Stimulated activated CD4-positive, alpha-beta T cell treated with anti-CD3 and anti-CD28 coated beads, TNF-alpha, amount 100 ng/mL, for 48 hours (primary cell): ENCODE measurements at places on chromosomes 16 and 17.
A peak's percentile ranks its signal among the peaks of the same experiment; 100 is the strongest.

DNA sequence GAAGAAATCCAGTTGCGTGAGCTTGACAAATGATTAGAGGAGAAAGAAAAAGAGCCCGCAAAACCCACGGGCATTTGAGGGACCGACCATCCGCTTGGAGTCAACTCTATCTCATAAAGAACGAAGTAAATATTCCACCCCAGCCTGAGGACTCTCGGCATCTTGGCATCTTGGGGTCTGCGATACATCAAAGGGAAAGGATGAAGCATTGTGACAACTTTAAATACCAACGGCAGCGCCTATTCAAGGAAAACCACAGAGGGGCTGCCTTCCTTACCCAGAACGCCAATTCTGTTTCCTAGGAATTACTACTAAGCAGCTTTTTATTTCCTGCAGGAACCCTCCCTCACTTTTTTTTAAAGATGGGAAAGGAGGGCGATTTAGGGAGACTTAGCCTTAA lies 152.2 kb downstream of the FOXL1 start:
- DNase-seq: no peak

GRCh38 chr17:72468841-72469240 lies 348.0 kb downstream of the SOX9 start:
- DNase-seq: no peak

GRCh38 chr17:62824290-62825131 lies 16.4 kb upstream of the MARCHF10 start:
- DNase-seq: no peak

DNA sequence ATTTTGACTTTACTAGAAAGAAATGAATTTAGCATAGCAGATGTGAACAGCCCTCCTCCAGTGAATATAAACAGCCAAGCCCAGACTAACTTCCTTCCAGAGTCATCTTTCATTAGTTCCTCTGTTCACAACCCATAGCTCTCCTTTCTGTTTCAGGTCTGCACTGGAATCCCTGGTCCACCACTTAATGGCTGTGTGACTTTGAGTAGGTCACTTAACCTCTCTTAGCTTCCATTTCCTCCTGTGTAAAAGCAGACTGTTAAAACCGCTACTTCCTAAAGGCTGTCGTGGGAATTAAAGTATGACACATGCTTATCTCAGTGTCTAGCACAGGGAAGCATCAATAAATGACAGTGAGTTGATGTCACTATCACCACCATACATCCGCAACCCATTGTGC lies 7.5 kb downstream of the SLC6A4 start:
- DNase-seq: no peak

- peak; percentile 3 for DNase-seq
Observed at GRCh38 chr16:19804538-19805323, 79.9 kb downstream of the GPRC5B start.

DNA sequence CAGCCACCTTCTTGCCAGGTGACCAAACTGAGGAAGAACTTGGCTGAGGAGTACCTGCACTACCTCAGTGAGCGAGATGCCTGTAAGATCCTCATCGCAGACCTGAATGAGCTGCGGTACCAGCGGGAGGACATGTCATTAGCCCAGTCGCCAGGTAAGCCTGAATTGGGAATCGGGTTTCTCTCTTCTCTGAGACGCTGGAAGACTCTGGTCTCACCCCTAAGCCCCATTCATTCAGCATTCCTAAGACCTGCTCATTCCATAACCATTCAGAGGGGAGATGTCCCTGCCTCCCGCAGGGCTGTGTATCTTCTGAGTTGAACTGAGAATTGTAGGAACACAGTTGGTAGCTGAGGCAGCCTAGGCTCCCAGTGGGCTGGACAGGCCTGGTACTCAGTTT lies 17.0 kb upstream of the THAP11 start:
- DNase-seq: no peak

DNA sequence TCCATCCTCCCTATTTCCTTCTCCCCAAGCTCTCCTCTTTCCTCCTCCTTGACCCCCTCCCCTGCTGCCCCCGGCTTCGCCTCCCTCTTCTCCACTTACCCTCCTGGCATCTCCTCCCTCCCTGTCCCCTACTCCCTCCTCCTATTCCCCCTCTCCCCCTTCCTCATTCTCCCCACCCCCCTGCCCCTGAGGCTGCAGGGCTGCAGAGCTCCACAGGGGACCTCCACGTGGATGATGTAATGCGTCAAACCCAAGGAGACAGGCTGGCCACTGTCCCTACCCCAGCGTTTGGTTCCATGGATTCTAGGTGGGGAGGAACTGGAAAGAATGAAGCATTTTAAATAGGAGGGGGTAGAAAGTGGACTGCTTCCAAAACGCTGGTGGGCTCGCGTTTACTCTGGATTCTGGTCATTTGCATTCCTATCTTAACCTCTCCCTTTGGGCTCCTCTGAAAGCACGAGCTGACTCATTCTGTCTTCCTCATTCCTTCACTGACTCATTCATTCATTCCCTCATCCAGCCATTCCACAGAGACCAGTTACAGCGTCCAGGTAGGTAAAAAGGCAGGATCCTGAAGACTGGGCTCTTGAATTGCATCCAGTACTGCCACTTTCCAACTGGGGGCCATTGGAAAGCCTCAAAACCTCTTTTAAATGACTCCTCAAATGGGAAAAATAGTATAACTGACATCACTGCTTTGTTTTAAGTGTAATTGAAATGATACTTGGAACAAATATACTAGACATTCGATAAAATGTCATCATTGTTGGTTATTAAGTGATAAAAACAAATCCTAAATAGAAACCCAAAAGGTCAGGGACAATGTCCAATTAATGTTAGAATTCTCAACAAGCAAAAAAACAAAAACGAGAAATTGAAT lies 943 bp upstream of the COTL1 start:
- no peak for DNase-seq

GRCh38 chr17:78925234-78925633 lies at the start of gene TIMP2:
TIMP2 (minus strand) TSS chr17:78925387; CDS start chr17:78925088, 299 bp downstream.
- peak; percentile 22 for DNase-seq

DNA sequence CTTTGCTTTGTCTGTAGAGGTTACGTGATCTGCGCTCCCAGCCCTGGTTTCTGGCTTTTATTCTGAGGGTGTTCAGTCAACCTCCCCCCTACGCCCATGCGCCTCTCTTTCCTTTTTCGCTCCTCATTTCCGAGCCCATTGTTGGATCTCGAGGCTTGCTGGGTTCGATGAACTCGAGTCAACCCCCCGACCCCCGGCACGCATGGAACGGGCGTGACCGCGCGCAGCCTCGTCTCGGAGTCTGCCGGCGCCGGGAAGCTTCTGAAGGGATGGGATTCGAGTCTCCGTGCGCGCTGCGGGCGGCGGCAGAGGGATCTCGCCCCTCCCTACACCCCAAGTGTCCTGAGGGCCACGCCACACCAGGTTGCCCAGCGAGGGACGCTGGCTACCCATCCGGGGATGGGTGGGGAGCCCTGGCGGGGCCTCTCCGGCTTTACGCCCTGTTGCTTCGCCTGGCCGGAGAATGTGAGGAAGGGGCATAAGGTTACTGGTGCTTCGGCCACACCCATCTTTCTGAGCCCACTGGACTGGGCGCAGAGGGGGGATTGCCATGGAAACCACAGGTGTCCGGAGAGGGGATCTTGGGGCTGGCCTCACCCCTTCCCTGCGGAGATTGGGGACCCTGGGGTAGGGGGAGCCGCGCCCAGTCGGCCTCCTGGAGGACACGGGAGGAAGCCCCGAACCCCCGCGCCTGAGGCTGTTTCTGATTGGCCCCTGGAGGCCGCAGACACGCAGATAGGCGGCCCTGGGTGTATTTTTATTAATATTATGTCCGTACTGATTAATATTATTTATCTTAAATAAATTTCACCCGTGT lies 1.8 kb downstream of the MAPT start:
- no peak for DNase-seq

- DNase-seq: no peak
Observed at GRCh38 chr17:6475411-6475810, 31.2 kb downstream of the PIMREG start.

DNA sequence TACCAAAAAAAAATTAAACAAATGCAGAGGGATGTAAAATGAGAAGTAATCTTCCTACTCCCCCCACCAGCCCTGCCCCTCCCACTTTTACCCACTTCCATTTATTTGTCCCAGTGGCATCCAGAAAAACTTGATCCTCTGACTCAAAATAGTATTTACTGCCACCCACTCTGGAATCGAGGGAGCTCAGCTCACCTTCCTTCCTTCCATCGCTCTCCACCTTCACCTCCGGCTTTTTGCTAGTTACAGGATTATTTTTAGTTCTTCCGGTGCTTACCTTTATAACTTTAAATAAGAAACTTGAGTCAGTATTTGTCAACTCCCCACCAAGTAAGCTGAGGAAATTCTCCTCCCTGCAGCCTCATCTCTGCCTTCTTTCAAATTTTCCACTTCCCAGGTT lies 94.9 kb downstream of the AMFR start:
- no peak for DNase-seq

DNA sequence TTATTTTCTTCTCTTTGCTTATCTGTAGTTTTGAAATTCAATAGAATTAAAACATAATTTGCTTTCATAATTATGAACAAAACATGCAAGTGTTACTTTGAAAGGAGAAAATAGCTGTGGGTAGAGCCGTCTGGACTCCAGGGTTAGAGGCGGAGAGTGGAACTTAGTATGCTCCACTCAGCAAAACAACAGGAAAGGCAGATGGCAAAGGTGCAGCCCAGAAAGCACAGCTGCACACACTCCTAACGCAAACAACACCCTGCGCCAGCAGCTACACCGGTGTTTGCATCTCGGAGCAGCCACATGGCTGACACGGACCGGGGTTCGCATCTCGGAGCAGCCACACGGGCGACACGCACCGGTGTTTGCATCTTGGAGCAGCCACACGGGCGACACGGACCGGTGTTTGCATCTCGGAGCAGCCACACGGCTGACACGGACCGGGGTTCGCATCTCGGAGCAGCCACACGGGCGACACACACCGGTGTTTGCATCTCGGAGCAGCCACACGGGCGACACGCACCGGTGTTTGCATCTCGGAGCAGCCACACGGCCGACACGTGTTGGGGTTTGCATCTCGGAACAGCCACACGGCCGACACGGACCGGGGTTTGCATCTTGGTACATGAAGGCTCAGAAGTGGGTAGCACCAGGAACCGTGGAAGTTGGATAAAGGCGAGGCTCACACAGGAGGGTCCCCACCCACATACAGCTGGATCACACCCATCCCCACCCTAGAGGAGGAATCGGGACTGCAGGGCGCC lies 12.2 kb upstream of the CAPN15 start:
- no peak for DNase-seq

- no peak for DNase-seq
Observed at GRCh38 chr16:78664811-78665772, 565.6 kb downstream of the WWOX start.

- no peak for DNase-seq
Observed at GRCh38 chr17:34578016-34578415, 1.4 kb upstream of the TMEM132E start.

- DNase-seq: no peak
Observed at GRCh38 chr17:2150806-2151205, 95.9 kb downstream of the HIC1 start.

GRCh38 chr16:23509782-23510163 lies 521 bp downstream of the GGA2 start:
- DNase-seq: no peak

GRCh38 chr17:32936894-32937500 lies 9.0 kb downstream of the TMEM98 start:
- DNase-seq: peak; percentile 38

DNA sequence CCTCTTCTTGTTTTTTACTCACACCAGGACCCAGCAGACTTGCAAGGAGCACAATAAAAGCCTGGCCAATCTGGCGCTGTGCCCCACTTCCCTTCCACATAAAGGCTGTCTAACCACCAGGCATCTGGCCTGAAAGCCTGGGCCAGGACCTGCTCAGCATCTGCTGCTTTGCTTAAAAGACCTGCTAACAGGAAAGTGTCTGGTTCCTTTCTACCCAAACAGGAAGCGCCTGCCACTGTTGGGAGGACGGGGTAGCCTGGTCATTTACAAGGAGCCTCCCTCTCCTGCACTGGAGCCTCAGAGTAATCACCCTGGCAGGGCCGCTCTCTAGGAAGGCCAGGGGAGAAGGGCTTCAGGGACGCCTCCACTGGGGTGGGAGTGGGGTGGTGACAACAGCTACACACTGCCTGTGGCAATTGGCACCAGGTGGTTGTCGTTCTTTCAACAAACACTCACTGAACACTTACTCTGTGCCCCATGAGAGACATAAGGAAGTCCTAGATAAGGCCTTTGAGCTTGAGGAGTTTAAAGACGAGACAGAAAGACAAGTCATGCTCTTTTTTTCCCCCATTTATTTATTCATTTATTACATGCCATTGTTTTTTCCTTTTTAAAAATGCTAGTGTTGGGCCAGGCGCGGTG lies 6.3 kb upstream of the MMP28 start:
- DNase-seq: no peak

DNA sequence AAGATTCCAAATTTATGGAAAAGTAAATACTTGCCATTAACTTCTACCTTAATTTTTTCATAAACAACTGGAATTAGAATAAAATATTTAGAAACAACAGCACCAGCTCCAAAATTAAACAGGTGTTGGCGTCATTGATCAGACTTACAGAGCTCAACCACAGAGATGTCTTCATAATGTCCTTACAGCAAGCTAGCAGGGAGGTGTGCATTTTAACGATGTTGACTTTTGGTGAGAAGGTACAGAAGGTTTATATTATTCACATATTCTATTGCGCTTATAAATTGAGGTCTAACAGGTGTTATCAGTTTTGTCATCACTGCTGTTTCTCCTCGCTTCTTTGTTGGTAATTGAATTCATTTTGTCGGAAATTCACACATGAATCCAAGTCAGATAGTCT lies 226.2 kb upstream of the CA10 start:
- DNase-seq: no peak

- DNase-seq: no peak
Observed at GRCh38 chr16:53952215-53953208, 248.6 kb downstream of the FTO start.

DNA sequence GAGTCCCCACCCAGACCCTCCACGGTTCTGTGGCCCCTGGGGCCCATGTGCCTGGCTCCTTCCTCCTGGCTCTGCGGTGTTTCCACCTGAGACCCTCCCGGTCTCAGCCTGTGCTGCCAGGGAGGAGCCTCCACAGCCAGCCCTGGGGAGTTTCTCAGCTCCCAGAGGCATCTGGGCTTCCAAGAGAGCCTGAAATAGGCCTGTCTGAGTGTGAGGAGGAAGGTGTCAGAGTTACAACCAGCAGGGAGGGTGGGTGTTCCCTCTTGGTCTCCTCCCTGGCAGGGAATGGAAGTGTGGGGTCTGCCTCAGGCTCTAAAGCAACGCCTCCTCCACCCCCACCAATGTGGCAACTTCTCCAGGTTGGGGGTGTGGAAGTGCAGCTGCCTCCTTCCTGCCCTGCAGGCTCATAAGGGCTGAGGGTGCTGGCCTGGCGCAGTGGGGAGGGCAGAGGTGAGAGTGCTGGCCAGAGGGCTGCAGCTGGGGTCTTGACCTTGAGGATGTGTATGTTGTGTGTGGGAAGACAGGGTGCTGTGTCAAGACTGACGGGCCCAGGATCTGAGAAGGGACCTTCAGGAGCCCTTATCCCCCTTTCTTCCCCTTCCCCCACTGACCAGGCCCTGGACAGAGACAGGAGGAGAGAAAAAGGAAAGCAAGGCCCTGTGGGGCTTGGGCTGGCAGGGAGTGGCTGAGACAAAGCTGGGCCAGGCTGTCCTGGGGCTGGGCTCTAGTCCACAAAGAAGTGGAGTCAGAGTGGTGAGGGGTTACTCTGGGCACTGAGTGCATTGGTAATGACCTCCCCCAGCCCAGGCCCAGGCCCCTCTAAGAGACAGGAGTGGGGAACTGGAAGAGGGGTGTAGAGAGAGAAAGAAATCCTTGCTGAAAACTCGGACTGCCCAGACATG lies 2.4 kb downstream of the CYGB start:
- no peak for DNase-seq
